ENCODE measurements at places on chromosomes 13 and 19. TPM values are rescaled to one million over a fixed set of nuclear protein-coding genes. Genes with fewer than 3 reads are reported as not detected.

DNA sequence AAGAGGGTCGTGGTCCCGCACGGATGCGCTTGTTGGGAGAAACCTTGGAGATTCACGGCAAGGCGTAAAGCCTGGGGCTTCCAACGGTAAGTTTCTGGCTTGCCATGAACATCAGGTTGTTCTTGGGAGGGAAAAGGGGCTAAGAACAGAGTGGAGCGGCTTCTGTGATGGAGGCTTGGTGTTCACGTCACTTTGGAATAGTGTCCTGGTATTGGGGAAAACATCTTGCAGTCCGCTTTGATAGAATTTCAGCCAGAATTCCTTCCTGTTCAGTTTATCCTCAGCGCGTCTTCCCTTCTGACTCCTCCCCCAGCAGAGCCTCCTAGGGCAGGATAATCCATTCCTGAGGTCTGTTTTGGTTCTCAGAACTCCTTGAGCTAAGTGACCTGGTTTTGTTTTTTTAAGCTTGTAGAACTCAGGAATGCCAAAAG lies 2.0 kb downstream of the KCTD15 start:
- H3K4me1 ChIP-seq = peaks cover 24% of the 10 kb centered on the region
- no peaks in the 10 kb centered on the region for H3K27me3 ChIP-seq
- H3K36me3 ChIP-seq = peaks cover 45% of the 10 kb centered on the region
- DNase-seq = no peak
- peak overlapping the region; percentile 87 for H3K4me3 ChIP-seq

DNA sequence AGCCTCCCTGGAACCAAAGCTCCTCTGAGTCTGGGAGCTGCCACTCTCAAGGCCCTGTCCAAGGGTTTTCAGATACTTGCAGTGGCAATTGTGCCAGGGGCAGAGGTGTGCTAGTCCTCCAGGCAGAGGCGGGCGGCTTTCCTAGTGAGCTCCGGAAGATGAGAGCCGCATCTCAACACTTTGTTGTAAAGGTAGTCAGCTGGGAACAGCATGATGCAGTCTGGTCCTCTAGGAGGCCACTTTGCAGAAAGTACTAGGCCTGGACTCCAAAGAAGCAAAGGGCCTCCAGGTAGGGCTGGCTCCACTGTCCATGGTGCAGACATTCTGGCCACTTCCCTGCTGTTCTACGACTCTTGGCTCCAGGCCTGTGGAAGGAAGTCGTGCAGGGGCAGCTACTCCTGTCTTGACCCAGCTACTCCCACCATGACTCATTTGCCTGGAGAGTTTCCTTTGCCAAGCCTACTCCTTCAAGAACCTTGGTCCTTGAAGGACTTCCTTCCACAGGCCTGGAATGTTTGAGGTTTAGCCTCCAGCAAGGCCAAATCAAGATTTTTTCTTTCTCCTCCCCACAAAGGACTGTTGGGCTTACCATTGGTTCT lies 9.9 kb upstream of the ZNF536 start:
- no peak overlapping the region for H3K4me3 ChIP-seq
- no peaks in the 10 kb centered on the region for H3K36me3 ChIP-seq
- no peaks in the 10 kb centered on the region for H3K4me1 ChIP-seq
- DNase-seq = peak; percentile 30

DNA sequence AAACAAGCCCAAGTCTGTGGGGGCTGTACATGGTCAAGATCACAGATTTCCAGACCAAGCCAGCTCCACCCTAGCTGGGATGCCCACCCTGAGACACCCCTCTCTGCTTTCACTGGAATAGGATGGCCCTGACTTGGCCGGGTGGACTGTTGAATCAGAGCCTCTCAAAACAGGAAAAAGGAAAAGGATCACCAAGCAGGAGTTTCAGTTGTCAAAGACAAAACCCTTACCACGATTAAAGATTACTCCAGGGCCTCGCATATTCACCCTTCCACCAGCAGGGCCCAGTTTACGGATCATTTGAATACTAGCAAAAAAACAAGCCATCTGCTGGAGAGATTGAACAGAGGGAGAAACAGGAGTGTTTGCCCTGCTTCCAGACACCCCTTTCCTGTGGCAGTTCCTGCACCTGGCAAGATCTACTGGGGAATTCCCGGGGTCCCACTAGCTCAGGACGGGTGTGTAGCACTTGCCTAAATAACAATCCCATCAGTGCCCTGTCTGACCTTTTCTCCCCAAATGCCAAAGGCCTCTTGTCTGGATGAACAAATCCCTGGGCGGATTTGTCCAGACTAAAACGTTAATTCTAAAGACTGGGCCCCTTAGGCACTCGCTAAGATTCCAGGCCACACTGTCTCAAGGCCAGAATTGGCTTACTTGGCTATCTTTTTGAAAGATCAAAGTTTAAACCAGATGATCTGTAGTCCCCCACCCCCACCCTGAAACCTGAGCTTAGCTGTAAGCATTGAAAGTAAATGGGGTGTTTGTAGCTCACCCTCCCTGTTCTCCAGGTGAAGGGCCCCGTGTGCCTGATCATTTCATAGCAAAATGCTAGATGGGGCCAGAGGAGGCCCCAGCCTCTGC lies 38.4 kb downstream of the ACTN4 start:
- peaks cover 50% of the 10 kb centered on the region for H3K36me3 ChIP-seq
- H3K27me3 ChIP-seq = no peaks in the 10 kb centered on the region
- peak overlapping the region; percentile 13 for H3K4me3 ChIP-seq

DNA sequence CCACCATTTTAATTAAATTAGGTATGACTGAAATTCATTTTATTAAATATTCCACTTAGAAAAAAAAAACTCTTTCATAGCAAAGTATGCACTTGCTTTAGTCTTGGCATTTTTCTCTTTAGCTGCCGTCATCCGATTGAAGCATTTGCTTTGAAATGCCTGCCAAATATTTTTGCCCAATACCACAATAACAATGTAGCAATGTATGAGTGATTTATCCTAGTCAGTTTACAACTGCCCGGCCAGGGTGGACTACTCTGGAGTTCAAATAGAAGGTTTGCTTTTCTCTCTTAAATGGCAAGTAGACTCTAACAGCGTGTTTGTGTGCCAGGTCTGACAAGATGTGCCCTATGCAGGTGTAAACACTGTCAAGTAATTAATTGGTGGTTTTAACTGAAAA lies 675.3 kb upstream of the SGCG start:
- no peak overlapping the region for H3K4me3 ChIP-seq
- no peak for DNase-seq
- H3K27me3 ChIP-seq = no peaks in the 10 kb centered on the region
- H3K27ac ChIP-seq = no peak overlapping the region

DNA sequence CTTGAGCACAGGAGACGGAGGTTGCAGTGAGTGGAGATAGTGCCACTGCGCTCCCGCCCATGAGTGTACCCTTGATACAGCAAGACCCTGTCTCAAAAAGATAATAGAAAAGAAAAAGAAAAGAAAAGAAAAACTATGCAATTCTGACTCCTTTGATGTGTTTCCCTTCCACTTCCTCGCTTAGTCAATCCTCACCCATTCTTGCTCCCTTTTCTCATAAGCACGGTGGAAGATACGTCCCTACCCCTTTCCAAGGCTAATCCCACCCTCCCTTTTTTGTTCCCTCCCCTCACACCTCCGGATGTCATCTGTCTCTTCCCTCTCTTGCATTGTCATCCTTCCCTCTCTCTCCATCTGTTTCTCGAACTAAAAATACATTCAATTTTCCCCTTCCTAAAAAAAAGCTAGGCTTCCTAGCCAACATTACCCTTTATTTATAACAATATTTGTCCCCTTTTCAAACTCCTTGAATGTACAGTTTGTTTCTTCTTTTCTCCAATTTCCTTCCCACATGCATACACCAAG lies 40.5 kb upstream of the ITM2B start:
- H3K27me3 ChIP-seq = no peaks in the 10 kb centered on the region
- H3K27ac ChIP-seq = no peak overlapping the region
- no peak overlapping the region for H3K4me3 ChIP-seq
- no peaks in the 10 kb centered on the region for H3K36me3 ChIP-seq
- DNase-seq = no peak

GRCh38 chr19:39057615-39058014 lies 25.3 kb upstream of the FBXO27 start:
- no peak overlapping the region for H3K4me3 ChIP-seq
- no peaks in the 10 kb centered on the region for H3K36me3 ChIP-seq
- peaks cover 3% of the 10 kb centered on the region for H3K4me1 ChIP-seq
- DNase-seq = no peak
- H3K27me3 ChIP-seq = no peaks in the 10 kb centered on the region

DNA sequence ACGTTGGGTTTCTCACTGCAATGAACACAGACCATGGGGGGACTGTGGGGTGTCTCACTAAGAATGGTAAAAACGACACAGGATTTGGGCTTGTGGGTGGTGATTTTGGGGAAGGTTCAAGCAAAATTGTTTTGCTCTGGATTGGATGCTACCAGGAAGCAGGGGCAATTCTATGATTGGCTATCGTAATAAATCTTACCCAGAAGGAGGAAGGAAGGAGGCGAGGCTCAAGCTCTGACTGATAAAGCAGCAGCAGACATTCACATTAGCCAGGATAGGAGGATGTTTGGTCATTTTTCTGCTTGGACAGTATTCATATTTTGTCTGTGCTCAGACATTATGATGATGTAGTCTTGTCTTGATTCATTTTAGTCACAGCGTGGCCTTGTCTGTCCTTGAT lies 1.5 kb downstream of the ZNF576 start:
- H3K36me3 ChIP-seq = peaks cover 57% of the 10 kb centered on the region
- H3K4me3 ChIP-seq = peak overlapping the region; percentile 92
- DNase-seq = no peak
- H3K27ac ChIP-seq = no peak overlapping the region

- H3K4me3 ChIP-seq = no peak overlapping the region
- H3K27ac ChIP-seq = no peak overlapping the region
- H3K27me3 ChIP-seq = no peaks in the 10 kb centered on the region
- H3K36me3 ChIP-seq = no peaks in the 10 kb centered on the region
Observed at GRCh38 chr13:101149735-101150384, 266.4 kb downstream of the NALCN start.

DNA sequence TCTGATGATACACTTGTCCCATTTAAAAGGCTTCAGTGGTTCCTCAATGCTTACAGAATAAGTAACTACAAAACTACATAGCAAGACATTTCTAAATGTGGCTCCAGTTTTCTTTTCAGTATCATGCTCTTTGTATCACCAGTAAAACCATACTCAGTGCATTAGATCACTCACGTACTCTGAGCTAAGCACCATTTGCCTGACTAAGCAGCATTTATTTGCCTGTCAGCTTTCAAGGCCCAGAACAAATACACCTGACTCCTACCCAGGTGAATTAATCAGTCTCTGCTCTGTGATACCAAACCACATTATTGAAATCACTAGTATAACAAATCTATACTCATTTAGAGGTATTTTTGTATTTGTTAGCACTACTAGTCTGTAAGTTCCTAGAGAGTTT lies 47.4 kb upstream of the PCDH20 start:
- H3K4me3 ChIP-seq = no peak overlapping the region
- no peaks in the 10 kb centered on the region for H3K27me3 ChIP-seq
- DNase-seq = no peak
- no peaks in the 10 kb centered on the region for H3K36me3 ChIP-seq
- no peaks in the 10 kb centered on the region for H3K4me1 ChIP-seq

TSKS gene
- total RNA-seq = 0.31 TPM

EFNA2 gene
- 28.6 TPM for total RNA-seq

TTC9B gene
- total RNA-seq = not detected

GIPR gene
- total RNA-seq = 14.6 TPM

HCST gene
- total RNA-seq = 1.5 TPM

SPRED3 gene
- 9.5 TPM for total RNA-seq
